ENCODE measurements at places on chromosomes 13 and 19. TPM values are rescaled to one million over a fixed set of nuclear protein-coding genes. Genes with fewer than 3 reads are reported as not detected.

The LILRA6 gene
- 36.9 TPM for total RNA-seq

- no peak for DNase-seq
Measured at GRCh38 chr13:62932256-62932883, 1516.7 kb upstream of the PCDH20 start.

- DNase-seq: no peak
Measured at GRCh38 chr19:49556412-49557398, 23.7 kb downstream of the NOSIP start.

DNA sequence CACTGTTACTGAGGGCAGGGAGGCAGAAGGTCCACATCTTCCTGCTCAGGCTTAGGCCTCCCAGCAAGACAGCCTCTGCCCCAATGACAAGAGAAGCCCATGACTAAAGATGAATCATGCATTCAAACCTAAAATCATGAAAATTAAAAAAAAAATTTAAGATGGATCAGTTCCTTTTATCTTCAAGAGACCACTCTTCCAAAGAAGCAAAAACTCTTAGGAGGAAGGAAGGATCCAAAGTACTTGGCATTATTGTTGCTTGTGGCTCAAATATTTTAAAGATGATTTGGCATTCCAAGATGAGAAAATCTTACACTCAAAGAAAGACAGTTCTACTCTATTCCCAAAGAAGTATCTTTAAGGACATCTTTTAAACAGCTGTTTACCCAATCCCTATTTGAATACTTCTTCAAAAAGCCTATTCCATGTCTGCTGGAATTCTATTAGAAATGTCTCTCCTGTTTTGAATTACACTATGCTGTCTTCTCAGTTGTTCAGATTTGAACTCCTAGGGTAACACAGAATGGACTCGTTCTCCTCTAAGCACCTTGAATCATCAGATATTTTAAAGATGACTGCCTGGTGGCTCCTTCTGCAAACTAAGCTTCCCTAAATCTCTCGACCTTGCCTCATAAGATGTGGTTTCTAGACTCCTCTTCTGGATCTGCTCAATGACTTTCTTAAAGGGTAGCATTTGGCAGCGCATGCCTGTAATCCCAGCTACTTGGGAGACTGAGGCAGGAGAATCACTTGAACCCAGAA lies 7.0 kb downstream of the SERP2 start:
- DNase-seq: no peak

- DNase-seq: no peak
Measured at GRCh38 chr13:113746143-113746525, 12.9 kb upstream of the TMEM255B start.

GRCh38 chr19:18795540-18795939 lies 4.4 kb upstream of the COMP start:
- DNase-seq: no peak

DNA sequence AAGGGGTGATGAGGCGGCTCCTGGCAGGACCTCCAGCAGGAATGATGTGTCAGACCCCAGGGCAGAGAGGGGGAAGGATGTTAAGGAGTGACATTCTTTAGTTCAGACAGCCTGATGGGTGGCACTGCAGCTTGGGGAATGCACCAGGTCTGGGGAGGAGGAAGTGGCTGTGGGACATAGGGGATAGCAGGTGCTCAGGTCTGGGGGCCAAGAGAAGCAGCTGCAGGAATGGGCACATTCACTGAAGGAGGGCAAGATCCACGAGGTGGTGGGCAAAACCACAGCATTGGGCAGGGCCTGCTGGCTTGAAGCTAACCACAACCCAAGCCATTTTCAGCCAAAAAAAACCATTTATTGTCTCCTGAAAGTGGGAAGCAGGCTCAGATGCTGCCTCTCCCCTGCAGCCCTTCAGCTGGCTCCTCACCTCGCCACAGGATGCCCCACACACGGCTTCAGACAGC lies 26.5 kb downstream of the COMP start:
- DNase-seq: no peak

DNA sequence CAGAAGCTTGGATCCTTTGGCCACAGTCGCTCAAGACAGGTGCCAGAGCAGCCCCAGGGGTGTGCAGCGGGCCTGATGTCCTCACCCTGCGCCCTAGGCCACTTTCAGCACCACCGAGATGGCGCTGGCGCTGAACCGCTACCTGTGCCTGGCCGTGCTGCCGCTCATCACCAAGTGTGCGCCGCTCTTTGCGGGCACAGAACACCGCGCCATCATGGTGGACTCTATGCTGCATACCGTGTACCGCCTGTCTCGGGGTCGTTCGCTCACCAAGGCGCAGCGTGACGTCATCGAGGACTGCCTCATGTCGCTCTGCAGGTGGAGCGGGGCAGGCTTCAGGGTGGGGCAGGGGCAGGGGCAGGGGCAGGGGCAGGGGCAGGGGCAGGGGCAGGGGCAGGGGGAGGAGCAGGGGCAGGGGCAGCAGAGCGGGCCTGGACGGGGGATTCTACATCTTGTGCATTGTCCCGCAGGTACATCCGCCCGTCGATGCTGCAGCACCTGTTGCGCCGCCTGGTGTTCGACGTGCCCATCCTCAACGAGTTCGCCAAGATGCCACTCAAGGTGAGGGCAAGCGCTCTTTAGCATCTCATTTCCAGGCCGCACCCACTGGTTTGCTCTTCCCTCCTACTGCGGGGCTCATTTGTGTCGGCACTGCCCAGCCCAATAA lies 69.1 kb downstream of the RYR1 start:
- no peak for DNase-seq

Measured in lower lobe of right lung (tissue), 2 donors.